ENCODE measurements at places on chromosomes 2 and 18. TPM values are rescaled to one million over a fixed set of nuclear protein-coding genes. Genes with fewer than 3 reads are reported as not detected.

- H3K4me1 ChIP-seq = peaks cover 21% of the 10 kb centered on the region
- peak; percentile 52 for DNase-seq
- no peaks in the 10 kb centered on the region for H3K27me3 ChIP-seq
- no peak overlapping the region for H3K4me3 ChIP-seq
- H3K36me3 ChIP-seq = peaks cover 47% of the 10 kb centered on the region
These were observed 12.8 kb downstream of the PSMD1 start for GRCh38 chr2:231069379-231070054.

DNA sequence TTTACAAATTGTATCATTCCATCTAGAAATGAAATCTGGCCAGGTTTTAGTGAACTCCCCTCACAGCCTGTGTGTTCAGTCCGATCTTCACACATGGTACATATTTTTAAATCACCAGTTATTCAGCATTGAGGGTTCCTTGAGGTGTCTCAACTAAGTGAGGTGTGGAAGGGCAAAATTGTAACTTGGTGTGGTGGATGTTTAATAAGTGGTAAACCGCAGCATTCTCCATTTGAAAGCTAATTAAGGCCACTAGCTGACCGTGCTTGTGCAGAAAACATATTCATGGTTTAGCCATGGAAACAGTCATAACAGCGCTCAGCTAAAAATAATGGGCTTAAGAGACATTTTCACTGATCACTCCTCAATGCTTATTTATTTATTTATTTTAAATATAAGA lies 786.2 kb upstream of the FANCL start:
- H3K27me3 ChIP-seq = peaks cover 5% of the 10 kb centered on the region
- H3K4me3 ChIP-seq = no peak overlapping the region
- no peaks in the 10 kb centered on the region for H3K36me3 ChIP-seq
- H3K4me1 ChIP-seq = no peaks in the 10 kb centered on the region

DNA sequence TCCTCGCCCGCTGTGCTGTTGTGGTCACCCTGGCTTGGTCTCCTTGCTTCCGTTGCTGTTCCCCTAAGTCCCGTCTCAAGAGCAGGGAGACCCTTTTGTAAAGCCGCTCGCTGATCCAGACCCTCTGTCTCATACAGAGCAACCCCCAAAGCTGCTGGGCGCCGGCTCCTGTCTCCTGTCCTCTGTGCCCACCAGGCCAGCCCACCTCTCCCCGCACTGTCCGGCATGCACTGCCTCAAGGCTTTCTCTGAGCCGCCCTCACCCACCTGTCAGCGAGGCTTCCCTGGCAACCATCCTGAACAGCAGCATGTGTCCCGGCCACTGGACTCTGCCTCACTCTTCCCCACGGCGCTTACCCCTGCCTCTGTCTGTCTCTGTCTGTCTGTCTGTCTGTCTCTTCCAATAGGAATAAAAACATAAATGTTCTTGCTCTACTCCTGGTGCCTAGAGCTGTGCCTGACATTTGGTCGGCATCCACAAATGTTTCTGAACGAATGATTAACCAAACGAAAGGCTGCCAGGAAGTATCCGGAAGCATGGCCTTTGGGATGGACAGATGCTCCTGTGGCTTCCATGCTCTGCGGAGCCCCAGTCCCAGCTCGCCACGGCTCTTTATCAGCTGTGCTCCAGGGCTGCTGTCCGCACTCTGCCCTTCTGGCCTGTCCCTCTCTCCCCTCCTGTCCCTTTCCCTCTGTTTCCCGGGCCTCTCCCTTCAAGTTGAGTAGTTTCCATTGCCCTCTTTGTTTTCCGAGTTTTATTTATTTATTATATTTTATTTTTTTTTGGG lies 7.8 kb downstream of the COLEC11 start:
- H3K4me3 ChIP-seq = no peak overlapping the region
- no peak for DNase-seq
- peaks cover 10% of the 10 kb centered on the region for H3K27me3 ChIP-seq
- H3K27ac ChIP-seq = no peak overlapping the region
- H3K4me1 ChIP-seq = no peaks in the 10 kb centered on the region
- no peaks in the 10 kb centered on the region for H3K36me3 ChIP-seq

- H3K4me1 ChIP-seq = no peaks in the 10 kb centered on the region
- no peak overlapping the region for H3K4me3 ChIP-seq
- H3K36me3 ChIP-seq = no peaks in the 10 kb centered on the region
- no peak overlapping the region for H3K27ac ChIP-seq
- H3K27me3 ChIP-seq = peaks cover 8% of the 10 kb centered on the region
- DNase-seq = peak; percentile 48
These were observed 175.8 kb downstream of the LOXHD1 start for GRCh38 chr18:46481048-46481846.

DNA sequence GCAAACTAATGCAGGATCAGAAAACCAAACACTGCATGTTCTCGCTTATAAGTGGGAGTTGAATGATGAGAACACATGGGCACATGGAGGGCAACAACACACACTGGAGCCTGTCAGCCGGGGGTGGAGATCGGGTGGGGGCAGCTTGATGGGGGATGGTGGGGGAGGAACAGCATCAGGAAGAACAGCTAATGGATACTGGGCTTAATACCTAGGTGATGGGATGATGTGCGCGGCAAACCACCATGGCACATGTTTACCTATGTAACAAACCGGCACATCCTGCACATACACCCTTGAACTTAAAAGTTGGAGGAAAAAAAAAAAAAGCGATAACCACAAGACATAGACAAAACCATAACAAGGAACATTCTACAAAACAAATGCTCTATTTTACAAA lies 10.4 kb downstream of the CHMP3 start:
- H3K4me1 ChIP-seq = no peaks in the 10 kb centered on the region
- H3K27me3 ChIP-seq = no peaks in the 10 kb centered on the region
- no peak overlapping the region for H3K27ac ChIP-seq
- H3K36me3 ChIP-seq = peaks cover 21% of the 10 kb centered on the region

GRCh38 chr2:26139269-26140183 lies 33.4 kb upstream of the GAREM2 start:
- H3K36me3 ChIP-seq = peaks cover 10% of the 10 kb centered on the region
- no peak overlapping the region for H3K27ac ChIP-seq
- H3K27me3 ChIP-seq = no peaks in the 10 kb centered on the region
- H3K4me1 ChIP-seq = no peaks in the 10 kb centered on the region

GRCh38 chr2:179571252-179571651 lies 290.2 kb downstream of the ZNF385B start:
- no peak overlapping the region for H3K4me3 ChIP-seq
- H3K36me3 ChIP-seq = no peaks in the 10 kb centered on the region
- no peak overlapping the region for H3K27ac ChIP-seq
- H3K27me3 ChIP-seq = no peaks in the 10 kb centered on the region
- no peak for DNase-seq

DNA sequence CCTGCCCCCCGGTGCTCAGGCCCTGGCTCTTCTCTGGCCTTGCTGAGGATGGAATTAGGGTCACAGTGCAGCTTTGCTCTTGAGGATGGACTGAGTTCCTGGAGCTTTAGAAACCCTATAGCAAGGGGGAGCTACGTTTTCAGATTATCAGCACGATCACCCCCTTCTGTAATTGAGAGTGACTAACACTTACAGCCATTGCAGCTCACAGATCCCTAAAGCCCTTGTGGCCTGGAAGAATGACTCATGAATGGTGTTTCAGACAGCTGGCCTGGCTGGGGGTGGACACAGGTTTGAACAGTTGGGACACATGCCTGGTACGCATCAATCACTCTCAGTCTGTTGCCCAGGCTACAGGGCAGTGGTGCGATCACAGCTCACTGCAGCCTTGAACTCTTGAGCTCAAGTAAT lies 79.7 kb upstream of the IGFBP5 start:
- peaks cover 7% of the 10 kb centered on the region for H3K27me3 ChIP-seq
- H3K4me1 ChIP-seq = peaks cover 22% of the 10 kb centered on the region
- H3K27ac ChIP-seq = peak overlapping the region; percentile 97
- peak overlapping the region; percentile 82 for H3K4me3 ChIP-seq
- H3K36me3 ChIP-seq = no peaks in the 10 kb centered on the region

GRCh38 chr2:216430811-216431530 lies 18.7 kb downstream of the SMARCAL1 start:
- peaks cover 55% of the 10 kb centered on the region for H3K36me3 ChIP-seq
- DNase-seq = no peak
- H3K4me3 ChIP-seq = no peak overlapping the region

DNA sequence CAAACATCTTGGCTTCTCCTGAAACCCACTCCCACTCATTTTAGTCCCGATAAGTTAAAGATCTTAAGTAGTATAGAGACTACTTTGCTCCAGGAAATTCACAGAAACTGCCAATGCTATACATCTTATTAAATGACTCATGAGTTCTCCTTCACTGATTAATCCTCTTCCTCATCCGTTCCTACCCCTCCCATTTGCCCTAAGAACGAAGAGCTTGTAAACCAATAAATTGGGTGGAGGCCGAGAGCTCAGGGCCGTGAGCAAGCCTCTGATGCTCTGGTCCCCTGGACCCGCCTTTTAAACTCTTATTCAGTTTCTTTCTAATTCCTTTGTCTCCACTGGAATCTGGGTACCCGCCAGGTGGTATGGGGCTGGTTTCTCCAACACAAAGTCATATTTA lies 68.6 kb downstream of the METTL8 start:
- H3K27me3 ChIP-seq = no peaks in the 10 kb centered on the region
- H3K27ac ChIP-seq = no peak overlapping the region
- peaks cover 10% of the 10 kb centered on the region for H3K36me3 ChIP-seq
- DNase-seq = peak; percentile 15
- H3K4me1 ChIP-seq = peaks cover 14% of the 10 kb centered on the region

- H3K27ac ChIP-seq = no peak overlapping the region
- H3K4me1 ChIP-seq = peaks cover 5% of the 10 kb centered on the region
- no peak for DNase-seq
- H3K4me3 ChIP-seq = no peak overlapping the region
These were observed 53.5 kb downstream of the NCOA1 start for GRCh38 chr2:24544456-24545115.

DNA sequence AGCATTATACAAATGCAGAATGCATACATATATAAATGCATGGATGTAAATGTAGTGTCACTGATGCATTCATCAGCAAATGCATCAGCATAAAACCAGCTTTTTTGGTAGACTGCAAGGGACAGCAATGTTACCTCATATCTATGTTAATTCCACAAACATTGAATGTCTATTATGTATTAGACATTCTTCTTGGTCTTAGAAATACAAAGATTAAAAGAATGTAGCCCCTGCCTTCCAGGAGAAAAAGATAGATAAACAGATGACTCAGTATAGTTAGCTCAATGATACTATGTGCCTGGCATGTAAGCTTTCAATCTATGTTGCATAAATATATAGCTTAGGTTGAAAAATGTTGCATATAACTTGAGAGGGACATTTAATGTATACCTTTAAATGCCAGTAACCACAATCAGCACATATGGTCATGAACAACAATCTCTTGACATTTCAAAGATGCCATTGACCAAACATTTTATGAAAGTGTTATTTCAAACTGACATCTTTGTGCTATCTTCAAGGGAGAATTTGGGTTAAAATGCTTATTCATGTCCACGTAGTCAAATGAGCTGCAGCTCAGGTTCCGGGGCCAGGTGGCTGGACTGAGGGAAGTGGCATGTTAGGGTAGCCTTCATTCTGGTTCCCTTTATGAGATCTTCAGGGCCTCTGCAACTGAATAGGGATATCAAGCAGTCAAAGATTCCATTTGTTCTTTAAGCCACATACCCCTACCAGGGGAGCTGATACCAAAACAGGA lies 45.2 kb upstream of the GCG start:
- peak; percentile 64 for DNase-seq
- peak overlapping the region; percentile 85 for H3K27ac ChIP-seq
- peak overlapping the region; percentile 60 for H3K4me3 ChIP-seq
- H3K4me1 ChIP-seq = peaks cover 43% of the 10 kb centered on the region
- H3K27me3 ChIP-seq = no peaks in the 10 kb centered on the region

GRCh38 chr18:3651266-3651665 lies 201.3 kb downstream of the TGIF1 start:
- peaks cover 61% of the 10 kb centered on the region for H3K4me1 ChIP-seq
- peaks cover 2% of the 10 kb centered on the region for H3K27me3 ChIP-seq
- peaks cover 17% of the 10 kb centered on the region for H3K36me3 ChIP-seq

DNA sequence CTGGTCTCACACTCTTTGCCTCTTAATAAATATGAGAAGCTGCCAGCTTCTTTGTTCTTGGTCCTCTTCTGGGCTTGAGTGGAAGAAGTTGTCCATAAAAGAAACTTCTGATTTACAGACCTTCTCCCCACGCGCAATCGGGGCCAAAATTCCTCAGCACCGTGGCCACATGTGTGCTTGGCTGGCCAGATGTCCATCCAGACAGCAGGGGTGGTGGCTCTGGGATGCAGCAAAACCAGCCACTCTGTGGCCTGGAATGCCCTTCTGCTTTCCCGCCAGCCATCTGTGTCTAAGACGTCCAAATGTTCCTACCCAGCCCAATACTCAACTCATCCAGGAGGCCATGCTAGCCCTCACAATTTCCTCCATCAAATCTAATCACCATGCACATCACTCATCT lies 250.8 kb downstream of the EN1 start:
- H3K4me1 ChIP-seq = no peaks in the 10 kb centered on the region
- no peak overlapping the region for H3K4me3 ChIP-seq

DNA sequence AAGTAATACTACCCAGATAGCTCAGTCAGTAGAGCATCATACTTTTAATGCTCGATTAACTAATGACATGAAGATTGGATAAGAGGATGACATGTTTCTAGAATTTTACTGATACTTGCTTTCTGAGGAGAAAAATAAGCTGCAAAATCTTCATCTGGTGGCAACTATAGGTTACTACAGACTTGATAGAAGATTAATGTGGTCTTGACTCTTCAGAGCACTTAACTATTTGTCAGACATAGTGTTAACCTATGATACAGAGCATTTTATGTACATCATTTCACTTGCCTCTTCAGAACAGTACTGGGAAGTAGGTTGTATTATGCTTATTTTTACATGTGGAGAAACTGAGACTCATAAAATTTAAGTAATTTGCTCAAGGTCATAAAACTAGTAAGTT lies 83.9 kb downstream of the UBR3 start:
- DNase-seq = no peak
- H3K27ac ChIP-seq = no peak overlapping the region
- H3K27me3 ChIP-seq = no peaks in the 10 kb centered on the region
- H3K4me1 ChIP-seq = 0 out of 2 replicates have a peak, but pooled peaks cover 5% of the 10 kb centered on the region
- H3K4me3 ChIP-seq = no peak overlapping the region
- peaks cover 12% of the 10 kb centered on the region for H3K36me3 ChIP-seq

C2orf66 gene
- total RNA-seq = not detected

TTR gene
- not detected for total RNA-seq

C2orf78 gene
- total RNA-seq = not detected

ZNF385B gene
- total RNA-seq = 0.22 TPM
